ENCODE measurements at places on chromosomes 4 and X.

DNA sequence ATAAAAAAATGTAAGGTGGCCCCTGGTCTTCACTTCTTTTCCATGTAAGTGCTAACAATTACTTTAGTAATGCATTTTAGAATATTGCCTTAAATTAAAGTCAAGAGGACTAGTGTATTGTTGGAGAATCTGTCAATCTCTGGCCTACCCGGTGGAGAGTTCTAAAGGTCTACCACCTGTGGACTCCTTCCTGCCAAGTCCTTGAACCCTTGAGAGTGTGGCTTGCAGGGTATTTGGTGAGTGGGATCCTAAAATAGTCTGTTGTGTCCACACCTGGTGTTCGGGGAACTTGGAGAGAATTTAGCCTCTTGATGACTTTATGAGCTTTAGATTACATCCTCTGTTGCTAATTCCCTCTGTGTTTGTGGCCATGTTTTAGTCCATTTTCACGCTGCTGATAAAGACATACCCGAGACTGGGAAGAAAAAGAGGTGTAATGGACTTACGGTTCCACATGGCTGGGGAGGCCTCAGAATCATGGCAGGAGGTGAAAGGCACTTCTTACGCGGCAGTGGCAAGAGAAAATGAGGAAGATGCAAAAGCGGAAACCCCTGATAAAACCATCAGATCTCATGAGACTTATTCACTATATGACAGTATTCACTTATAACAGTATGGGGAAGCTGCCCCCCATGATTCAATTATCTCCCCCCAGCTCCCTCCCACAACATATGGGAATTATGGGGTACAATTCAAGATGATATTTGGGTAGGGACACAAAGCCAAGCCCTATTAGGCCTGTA, 23.8 kb downstream of the DDIT4L start:
- DNase-seq = no peak

GRCh38 chr4:104491481-104492182, 3.1 kb downstream of the CXXC4 start:
- DNase-seq = peak; percentile 38

DNA sequence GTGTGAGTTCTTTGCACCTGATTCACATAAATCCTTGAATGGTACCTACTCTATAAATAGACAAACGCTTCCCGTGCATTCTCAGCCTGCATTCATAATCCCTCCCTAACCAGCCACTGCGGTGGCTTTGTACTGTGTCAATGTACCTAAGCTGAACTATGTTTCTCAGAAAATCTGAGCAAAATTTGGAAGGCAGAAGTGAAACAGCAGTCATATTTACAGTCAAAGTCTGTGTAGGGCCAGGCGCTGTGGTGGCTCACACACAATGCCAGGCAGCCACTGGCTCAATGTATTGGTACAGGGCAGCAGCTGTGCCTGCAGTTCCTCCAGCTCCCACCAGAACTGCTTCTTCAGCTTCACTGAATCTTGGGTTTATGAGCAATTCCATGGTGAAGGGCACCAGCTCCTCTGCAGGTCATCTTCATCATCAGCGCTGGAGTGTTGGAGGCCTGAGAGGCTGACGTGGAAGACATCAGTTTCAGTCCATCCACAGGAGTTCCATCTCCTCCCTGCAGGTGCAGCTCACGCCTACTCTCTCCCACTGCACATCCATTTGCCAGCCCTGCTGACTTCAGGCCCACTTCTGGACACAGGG, 32.3 kb upstream of the IRF2 start:
- DNase-seq = no peak

GRCh38 chr4:19382993-19383756, 868.5 kb upstream of the SLIT2 start:
- peak; percentile 33 for DNase-seq

- DNase-seq = no peak
Observed at GRCh38 chr4:16916031-16916430, 17.6 kb upstream of the LDB2 start.

DNA sequence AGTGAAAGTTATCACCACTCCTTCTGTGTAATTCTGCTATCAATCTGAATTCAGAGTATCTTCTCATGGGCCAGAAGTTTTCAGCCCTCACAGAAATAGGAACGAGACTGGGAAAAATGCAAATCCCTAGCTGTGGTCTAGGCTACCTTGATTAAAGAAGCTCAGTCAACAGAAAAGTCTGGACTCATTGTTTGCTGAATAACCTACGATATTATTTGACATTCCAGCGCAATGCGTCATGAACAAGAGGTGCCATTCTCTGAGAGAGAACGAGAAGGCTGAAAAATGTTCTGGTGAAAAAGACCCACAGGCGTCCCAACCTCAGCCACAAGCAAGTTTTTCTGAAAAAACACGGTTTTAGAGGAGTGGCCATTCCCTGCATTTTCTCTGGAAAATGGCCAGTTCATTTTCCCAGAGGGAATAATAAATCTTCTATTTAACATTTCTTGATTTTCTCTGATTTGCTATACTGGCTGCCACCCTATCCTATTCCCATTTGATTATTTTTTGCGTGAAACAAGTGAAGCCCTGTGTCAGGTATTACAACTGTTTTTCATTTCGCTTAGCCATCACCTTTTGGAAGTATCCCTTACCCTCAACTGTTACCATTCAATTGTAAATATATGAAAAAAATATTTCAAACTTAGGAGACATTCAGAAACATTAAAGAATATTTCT, 1117.6 kb upstream of the PRKX start:
- DNase-seq = no peak

- peak; percentile 16 for DNase-seq
Observed at GRCh38 chr4:147899512-147899911, 167.6 kb downstream of the ARHGAP10 start.

DNA sequence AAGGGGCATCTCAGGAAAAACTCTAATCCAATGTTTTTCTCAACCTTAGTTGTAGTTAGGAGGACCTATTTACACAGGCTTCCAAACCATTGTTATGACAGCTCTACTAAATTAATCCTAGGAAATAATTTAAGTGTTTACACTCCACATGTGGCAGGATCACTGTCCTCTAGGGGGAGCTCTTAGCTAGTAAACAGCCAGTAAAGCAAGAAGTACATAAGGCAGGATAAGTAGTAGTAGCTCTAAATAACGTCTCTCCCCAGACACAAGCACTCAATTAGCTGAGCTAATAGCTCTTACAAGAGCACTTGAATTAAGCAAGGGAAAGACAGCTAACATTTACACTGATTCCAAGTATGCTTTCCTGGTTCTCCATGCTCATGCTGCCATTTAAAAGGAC, 37.3 kb downstream of the NUDT11 start:
- DNase-seq = peak; percentile 2

- no peak for DNase-seq
Observed at GRCh38 chr4:68489338-68489737, 42.1 kb downstream of the TMPRSS11E start.

DNA sequence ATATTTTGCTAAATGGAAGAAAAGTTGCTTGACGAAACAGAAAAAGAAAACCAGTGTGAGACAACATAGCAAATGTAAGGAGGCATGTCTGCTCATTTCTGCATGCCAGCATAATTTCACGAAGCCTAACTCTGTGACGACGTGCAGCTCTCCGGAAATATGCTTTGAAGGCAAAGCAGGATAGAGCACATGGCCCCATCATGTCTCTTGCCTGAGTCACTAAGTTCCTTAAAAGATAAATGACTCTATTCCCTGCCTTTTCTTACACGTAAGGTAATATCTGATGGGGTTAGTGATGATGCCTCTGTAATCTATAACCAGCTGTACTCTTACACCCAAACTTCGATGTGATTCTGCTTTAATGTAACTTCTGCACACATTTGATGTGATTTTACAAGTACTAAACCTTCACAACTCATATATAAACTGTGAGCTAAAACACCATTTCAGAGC, 64.5 kb downstream of the ANXA3 start:
- DNase-seq = peak; percentile 85

Data from fibroblast of skin of right biceps (primary cell).